ENCODE measurements at places on chromosomes 11 and 22.

DNA sequence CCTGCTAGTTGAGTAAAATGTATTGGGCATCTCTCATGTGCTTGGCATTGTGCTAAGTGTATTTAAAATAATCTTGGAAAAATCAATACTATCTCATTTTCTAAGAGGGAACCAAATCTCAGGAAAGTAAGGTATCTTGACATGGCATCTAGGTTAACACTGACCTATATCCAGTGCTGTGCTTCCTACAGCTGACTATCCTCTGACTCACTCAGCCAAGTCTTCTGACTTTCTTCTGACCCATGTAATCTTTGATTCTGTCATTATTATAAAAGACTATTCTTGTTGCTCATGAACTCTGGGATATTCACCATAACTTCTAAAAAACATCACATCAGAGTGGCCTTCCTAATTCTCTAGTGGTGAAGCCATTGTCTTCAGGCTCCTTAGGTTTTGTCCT lies 304.1 kb upstream of the TENM4 start:
- DNase-seq: no peak

- no peak for DNase-seq
Measured at GRCh38 chr11:55624531-55624930, 10.4 kb upstream of the OR4P4 start.

DNA sequence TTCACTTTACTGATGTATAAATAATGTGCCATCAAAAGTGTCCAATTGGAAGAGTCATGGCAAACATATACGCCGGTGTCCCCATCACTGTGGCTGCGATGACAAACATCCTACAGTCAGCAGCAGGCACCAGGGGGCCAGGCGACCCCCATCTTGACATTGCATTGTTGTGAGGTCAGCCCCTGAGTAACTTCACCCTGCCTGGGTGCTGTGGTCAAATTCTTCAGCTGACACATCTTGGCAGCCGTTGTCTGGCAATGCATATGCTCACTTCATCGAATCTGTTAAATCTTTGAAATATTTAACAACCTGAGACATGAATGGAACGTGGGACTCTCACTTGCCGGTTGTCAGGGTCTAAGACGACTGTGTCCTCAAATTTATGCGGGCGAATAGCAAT lies 430.9 kb downstream of the BRD1 start:
- DNase-seq: no peak

GRCh38 chr11:73017024-73017751 lies 124.9 kb downstream of the FCHSD2 start:
- DNase-seq: no peak

DNA sequence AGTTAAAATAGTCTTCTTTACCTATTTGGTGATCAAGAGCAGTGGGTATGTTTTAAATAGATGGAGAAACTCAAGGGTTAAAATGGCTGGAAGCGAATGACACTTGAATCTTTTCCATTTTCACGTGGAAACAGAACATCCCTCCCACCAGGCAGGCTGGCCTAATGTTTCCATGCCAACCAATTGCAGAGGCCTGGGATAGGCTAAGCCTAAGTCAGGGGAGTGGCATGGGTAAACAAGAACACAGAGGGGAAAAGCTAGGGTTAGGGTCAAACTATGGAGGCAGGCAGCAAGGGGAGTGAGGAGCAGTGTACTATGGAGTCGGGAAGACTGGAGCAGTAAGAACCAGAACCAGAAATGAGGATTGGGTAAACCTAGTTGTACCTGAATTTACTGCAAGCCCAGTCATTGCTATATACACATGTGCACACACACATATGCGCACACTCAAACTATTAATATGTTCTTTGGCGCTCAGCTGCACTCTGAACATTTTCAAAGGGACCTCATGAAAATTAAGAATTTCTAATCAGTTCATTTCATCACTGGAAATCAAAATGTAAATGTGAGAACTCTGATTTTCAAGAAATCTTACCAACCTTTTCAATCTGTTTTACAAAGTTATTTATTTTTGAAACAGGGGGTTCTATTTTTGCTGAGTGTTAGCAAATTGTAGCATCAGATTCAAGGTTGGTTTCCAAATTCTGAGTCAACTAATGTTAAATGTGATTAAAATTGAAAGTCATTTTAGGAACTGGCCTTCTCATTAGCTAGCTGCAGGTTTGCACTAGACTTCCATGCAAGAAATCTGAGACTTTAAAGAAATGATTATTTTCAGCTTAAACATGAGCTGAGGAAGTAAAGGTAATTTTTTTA lies 327.0 kb upstream of the CCDC90B start:
- no peak for DNase-seq

Measured in LNCaP clone FGC (cell line).